ENCODE measurements at places on chromosomes 7 and 10.

DNA sequence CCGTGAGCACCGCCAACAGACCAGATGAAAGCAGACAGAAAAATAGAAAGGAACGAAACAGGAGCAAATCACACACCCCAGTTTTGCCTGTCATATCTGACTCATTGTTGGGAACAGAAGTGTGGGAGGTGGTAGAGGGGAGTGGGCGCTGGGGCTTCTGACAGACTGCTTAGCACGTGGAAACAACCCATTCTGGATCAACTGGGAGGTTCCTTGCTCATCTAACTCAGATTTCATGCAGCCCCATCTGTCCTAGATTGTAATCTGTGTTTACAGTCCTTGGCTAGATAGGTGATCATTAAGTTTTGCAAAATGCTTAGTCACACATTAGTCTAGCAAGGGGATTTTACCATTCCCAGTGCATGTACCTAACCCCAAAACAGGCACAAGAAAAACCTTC lies 154.1 kb downstream of the NRP1 start:
- no peak for DNase-seq

DNA sequence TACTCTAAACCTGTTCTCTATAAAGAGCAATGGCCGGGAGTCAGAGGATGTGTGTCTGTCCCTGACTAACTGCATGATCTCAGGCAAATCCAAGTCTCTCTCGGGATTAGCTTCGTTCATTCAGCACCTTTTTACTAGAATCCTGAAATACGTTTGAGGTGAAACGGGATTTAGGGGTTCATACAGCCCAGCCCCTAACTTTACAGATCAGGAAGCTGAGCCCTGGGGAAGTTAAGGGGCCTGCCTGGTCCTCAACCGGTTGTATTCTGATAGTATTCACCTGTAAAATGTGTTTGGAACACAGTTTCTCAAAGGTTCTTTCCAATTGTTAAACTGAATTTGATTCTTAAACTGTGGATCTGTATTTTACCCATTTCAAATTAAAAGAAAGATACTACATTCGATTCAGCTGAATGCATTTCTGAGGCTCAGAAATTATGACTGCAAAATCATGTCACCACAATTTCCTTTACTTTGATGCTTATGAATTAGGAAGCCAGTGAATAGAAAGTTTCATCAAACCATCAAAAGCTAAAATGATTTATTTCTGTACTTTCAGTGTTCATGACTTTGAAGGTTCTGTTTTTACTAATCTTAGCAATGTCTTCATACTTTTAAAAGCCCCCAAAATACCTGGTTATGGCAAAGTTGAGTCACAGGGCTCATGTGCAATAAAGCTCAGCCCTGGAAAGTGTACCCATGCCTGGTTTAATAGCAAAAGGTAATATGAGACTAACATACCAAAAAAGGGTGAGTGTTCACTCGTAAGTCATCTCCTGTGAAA lies 28.9 kb upstream of the EZH2 start:
- no peak for DNase-seq

- DNase-seq: no peak
Measured at GRCh38 chr10:77666821-77667220, 29.2 kb upstream of the KCNMA1 start.

GRCh38 chr7:107879400-107880035 lies 11.5 kb upstream of the DLD start:
- no peak for DNase-seq

DNA sequence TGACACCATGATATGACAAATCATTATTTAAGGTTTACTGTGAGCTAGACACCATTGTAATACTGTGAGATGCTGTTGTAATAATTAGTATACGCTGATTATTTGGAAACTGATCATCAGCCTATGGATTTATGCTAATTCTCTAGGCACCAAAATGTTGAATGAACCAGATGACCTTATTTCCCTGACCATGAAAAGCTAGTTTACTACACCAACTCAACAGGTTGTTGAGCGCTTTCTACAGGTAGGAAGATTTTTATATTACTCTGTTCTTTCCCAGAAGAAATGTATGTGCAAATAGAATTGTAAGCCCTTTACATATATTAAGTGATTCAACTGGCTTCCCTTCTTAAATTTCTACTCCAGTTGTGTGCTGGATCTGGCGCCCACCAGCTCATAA lies 6.2 kb downstream of the NRP1 start:
- no peak for DNase-seq

DNA sequence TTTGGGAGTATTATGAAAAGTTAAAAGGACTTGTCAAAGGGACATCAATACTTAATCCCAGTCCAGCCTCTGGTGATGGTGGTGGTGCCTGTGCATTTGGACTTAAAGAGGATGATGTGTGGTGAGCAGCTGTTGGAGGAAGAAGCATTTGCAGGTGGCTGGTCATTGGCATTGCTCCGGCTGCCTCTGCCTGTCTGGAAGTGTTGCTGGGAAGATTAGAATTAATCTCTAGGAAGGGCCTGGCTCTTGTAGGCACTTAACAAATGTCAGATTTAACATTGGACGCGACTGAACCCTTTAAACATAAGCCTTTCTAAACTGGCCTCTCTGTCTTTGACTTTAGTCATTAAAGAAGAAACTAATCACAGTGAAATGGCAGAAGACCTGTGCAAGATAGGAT lies 58.8 kb downstream of the FIGNL1 start:
- DNase-seq: no peak

DNA sequence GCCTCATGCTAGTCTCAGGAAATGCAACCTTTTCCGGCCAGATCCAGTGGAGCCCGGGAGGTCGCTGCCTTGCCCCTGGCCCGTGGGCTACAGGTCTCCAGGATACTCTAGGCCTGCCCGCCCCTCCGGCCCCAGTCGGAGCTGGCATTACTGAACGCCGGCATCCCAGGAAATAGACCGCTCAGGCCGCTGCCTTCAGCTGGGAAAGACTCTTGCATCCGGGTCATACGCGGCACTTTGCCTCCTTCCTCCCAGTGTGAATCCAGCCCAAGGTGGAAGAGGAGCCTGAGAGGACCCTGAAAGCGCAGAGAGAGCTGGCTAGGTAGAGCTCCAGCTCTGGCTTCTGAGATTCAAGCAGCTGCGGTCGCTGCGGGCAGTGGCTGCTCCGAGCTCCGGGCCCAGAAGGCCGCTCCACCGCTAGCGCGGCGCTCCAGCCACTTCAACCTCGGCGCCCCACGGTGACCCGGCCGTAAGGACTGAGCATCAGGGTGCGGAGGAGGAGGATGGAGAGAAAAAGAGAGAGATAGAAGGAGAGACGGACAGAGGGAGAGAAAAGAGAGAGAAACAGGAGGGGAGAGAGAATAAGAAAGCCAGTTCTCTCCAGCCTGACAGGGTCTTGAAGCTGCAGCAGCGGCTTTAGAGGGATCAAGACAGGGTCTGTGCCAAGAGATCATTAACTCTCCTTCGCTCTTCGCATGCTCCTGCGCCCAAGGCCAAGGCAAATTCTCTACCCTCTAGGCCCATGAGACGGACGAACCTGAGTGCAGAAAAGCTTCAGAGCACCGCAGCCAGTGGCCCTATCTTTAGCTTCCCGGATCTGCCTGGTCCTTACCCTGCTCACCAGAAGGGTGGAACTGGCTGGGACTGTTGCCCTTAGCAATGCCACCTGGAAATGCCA lies 1.8 kb upstream of the HOXA10 start:
- DNase-seq: no peak

- DNase-seq: no peak
Measured at GRCh38 chr10:67011981-67012380, 86.1 kb downstream of the LRRTM3 start.

DNA sequence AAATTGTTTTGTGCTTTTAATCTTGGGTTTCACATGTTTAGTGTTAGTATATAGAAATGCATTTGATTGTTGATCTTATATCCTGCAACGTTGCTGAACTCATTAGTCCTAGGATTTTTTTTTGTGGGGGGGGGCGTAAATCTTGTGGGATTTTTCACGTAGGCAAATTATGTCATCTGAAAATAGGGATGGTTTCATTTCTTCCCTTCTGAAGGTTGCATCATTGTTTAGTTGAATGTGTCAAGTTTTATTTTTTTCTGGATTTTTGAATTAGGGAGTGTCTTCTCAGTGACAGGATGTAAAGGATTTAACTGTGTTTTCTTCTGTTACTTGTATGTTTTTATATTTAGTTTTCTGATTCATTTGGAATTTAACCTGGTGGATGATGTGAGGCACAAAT lies 26.7 kb downstream of the MKLN1 start:
- no peak for DNase-seq

DNA sequence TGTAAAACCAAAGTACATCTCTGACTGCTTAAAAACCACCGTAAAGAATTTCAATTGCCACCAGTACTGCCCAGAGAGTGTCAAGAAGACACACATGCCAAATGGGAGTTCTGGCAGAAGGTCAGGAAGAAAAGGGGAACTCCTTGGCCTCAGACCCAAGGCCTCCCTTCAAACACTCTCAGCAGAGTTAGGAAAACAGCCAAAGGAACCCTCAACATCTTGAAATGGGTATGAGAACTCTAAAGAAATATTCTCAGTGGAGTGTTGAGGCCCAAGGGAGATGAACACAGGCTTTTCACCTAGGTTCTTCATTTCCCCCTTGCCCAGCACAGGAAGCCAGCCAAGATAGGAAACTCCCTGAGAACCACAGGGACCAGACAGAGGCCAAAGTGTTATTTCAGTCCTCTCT lies 96.1 kb upstream of the ASAH2 start:
- DNase-seq: no peak

- no peak for DNase-seq
Measured at GRCh38 chr10:116125180-116125579, 147.8 kb downstream of the GFRA1 start.

GRCh38 chr10:72851509-72851908 lies 42.0 kb upstream of the OIT3 start:
- no peak for DNase-seq

- no peak for DNase-seq
Measured at GRCh38 chr10:38025283-38025682, 14.8 kb downstream of the ZNF33A start.

DNA sequence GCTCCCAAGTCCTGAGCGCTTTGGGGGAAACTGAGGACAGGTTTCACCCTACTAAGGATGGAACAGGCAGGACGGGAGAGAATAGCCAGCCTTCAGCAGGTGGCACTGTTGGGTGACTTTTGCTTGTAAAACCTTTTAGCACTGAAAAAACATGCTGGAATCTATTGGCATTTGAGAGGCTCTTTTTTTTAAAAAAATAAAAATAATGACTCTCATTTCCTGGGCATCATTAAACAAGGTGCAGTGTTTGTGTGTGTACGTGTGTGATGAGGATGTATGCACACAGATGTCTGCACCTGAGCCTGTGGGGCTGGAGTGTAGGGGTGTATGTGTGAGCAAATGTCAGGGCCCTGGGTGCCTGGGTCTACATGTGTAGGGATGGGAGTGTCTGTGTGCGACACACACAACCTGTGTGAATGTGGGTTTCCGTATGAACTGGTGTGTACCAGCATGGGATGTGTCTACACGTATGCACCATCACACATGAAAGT lies 177.9 kb downstream of the RPS24 start:
- DNase-seq: no peak

DNA sequence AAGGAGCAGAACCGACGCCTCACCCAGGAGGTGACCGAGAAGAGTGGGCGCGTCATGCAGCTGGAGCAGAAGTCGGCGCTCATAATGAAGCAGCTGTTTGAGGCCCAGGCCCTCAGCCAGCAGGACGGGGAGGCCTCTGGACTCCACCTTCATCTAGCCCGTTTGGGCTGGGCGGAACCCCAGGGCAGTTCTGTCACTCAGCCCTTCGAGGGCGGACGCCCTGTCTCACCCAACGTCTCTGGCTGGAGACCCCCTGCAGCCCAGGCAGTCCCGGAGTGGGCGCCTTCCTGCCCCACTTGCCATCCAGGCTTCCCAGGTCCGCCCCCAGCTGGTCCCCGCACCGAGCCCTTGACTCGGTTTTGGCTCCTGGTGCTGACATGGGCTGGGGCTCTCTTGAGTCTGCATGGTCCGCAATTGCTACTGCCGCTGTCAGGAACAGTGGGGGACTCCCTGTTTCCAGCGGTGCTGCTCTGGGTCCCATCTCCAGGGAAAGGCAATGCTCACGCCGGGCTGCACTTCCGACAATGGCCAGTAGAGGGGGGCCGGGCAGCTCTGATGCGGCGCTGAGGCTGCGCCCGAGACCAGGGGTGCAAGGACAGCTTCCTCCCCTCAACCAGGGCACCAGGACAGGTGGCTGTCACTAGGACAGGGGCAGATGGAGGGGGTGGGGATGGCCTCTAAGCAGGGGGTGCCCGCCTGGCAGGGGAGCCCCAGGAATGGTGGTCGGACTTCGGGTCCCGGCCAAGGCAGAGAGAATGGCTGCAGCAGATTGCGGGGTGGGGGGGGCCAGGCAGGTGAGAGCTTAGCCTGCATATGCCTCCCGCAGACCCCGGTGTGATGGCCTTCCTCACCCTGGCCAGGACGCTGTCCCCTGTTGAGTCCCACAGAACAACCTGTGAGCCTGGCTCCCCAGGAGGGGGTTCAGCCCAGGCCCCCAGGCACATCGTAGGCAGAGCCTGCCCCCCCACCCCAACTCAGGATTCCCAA lies 71.2 kb upstream of the KCTD7 start:
- peak; percentile 35 for DNase-seq

DNA sequence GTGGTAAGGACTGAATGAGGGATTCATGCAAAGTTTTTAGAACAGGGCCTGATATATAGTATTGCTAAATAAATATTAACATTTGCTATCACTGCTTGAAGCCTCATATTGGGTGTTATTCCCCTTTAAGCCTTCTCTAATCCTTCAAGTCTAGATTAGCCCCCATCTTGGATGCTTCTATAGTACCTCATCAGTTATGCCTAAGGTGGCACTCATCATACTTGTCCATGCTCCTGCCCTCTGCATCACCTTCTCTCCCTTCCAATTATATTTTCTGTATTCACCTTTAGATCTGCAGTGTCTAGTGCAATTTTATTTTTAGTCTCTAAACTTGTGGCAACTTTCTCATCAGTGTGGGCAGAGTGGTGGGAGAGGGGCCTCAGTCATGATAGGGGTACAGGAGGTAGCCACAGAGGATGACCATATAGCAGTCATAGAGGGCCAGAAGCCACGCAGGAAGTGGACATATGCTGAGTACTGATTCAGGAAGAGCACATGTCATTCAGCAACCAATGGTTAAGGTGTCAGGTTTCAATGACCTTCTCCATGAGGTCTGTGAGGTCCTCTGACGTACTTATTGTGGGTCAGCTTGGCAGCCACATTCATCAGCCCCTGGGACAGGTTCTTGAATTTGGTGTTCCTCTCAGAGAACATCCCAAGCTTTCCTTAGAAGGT lies 2.5 kb downstream of the ENTPD1 start:
- DNase-seq: no peak

- no peak for DNase-seq
Measured at GRCh38 chr7:117385363-117386109, 41.8 kb downstream of the ASZ1 start.

- DNase-seq: no peak
Measured at GRCh38 chr10:91569522-91569921, 63.3 kb downstream of the PPP1R3C start.
